ENCODE measurements at places on chromosomes 4 and X.

- no peak for DNase-seq
These were observed 161.8 kb upstream of the MAP3K15 start for GRCh38 chrX:19677121-19677520.

- no peak for DNase-seq
These were observed 34.6 kb downstream of the TET2 start for GRCh38 chr4:105181259-105181658.

GRCh38 chr4:26877961-26878360 lies 17.3 kb downstream of the STIM2 start:
- no peak for DNase-seq

DNA sequence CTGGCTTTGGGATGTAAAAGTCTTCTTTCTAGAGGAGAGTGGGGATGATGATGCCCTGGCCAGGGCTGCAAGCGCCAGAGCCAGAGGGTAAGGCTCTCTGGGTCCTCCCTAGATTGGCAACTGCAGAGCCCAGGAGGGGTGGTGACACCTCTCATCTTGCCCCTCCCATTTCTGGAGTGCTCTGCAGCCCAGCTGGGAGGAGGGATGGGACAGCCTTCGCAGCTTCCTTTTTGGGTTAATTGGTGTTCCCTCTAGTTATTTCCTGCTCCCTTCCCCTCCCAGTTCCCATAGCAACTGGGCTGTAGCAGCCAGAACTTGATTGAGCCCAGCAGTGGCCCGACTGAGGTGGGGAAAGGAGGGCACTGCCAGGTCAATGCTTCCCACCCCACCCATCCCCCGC lies 19.2 kb downstream of the NALF2 start:
- no peak for DNase-seq

GRCh38 chr4:183348136-183348535 lies 25.9 kb upstream of the CLDN24 start:
- no peak for DNase-seq

GRCh38 chr4:121777625-121778024 lies 12.7 kb upstream of the SMIM43 start:
- DNase-seq, result no peak

DNA sequence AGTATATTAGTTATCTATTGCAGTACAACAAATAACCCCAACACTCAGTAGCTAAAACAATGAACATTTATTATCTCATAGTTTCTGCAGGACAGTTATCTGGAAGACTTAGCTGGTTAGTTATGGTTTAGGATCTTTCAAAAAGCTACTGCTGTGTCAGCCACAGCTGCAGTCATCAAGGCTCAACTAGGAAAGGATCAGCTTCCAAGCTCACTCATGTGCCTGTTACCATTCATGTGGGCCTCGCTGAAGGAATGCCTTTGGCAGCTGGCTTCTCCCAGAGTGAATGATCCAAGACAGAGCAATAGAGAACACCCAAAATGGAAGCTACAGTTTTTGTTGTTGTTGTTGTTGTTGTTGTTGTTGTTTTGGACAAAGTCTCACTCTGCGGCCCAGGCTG lies 13.5 kb upstream of the PRSS48 start:
- no peak for DNase-seq

GRCh38 chrX:71420686-71421085 lies 54.5 kb downstream of the TAF1 start:
- DNase-seq, result no peak

GRCh38 chrX:120274958-120275357 lies 24.3 kb downstream of the ZBTB33 start:
- no peak for DNase-seq

- DNase-seq, result no peak
These were observed 36.2 kb upstream of the ATP6AP2 start for GRCh38 chrX:40544343-40545266.

DNA sequence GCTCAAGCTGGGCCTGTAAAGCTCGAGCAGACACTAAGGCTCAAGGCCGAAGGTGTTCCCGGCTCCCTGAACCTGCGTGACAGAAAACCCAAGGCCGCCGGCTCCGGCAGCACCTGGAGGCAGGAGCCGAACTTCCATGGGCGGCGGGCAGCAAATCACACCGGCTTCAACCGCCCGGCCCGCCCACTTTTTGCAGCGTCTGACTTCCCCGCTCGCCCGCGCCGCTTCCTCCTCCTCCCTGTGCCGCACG lies 940 bp upstream of the NSD2 start:
- peak; percentile 69 for DNase-seq

DNA sequence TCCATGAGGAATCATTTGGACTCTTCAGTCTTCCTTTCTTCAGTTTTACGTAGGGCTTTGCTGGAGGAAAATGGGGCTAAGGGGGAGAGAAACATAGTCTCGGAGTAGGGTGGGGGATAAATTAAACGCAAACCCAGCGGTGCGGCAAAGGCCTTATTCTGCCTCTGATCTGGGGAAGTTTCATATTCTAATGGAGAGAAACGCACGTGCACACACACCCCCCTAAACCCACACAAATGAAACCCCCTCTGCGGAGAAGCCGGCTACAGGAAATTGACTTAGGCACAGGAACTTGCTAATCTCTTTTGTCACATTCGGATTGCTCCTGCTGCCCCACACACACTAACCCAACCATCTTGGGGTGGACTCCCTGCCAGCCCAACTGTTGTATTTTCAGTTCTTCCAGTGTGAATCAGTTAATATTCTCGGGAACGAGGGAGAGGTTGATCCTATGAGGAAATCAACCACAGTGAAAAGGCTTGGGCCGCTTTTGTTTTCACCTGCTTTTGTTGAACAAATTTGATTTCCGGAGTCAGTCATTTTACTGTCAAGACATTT lies at the start of gene RHOH:
Gene RHOH, plus strand, starts transcription at position 308 of the 558 bp plus-strand sequence. CDS start 46,356 bp downstream, outside the sequence.
- peak; percentile 56 for DNase-seq

DNA sequence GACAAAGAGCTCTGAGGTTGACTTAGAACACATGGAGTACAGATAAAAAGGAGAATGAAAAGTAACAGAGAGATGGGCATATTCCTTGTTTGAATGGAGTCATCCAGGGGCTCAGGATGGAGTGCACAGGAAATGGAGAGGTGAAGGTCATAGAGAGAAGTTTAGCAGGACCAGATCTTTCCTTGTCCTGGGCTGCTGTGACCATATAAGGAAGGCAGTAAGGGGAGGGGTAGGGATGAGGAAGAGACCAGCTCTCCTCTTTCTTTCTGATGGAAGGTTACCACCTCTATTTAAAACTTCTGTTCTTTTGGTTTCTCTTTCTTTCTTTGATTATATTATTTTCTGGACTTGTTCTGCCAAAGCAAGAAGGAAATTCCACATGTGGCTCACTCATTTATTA lies 27.0 kb downstream of the AR start:
- no peak for DNase-seq

DNA sequence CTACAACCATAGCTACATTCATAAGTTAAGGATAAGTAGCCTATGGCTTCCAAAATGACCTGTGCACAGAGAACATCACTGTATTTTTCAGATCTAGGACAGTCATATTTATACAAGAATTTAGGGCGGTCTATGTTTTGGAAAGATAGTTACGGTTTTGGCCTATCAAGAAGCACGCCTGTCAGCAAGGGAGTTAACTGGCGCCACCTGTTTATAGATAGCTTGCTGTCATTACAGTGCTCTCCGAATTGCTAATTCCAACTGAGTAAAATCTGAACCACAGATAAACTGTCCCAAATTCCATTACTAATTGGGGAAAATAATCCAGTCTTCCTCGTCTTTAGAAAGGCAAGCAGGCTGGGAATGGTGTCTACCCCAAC lies 646 bp downstream of the ABCB7 start:
- DNase-seq, result no peak

GRCh38 chrX:100931925-100932285 lies 3.2 kb upstream of the XKRX start:
- no peak for DNase-seq

- no peak for DNase-seq
These were observed 74.2 kb downstream of the BEND4 start for GRCh38 chr4:42078184-42078801.

- DNase-seq, result no peak
These were observed 5.4 kb downstream of the UGT2B4 start for GRCh38 chr4:69490271-69490670.

- no peak for DNase-seq
These were observed 75.7 kb downstream of the HAUS3 start for GRCh38 chr4:2166253-2166652.

- no peak for DNase-seq
These were observed 26.3 kb downstream of the MGARP start for GRCh38 chr4:139253713-139254112.

DNA sequence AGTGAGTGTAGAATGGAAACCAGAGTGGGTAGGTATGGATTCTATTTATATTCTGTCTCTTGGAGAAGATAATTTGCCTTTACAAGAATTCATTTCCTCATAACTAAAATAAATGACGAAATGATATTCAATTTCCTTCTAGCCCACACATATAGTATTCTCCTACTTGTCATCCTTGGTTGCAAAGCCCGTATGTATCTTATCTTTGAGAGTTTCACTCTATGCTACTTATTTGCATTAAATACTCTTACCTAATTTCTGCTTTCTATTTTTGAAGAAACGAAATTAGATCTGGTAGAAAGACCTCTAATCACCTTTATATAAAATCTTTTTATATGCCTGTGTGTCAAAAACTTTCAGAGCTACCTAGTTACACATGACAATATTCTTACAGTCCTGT lies 457.7 kb downstream of the NKX6-1 start:
- DNase-seq, result no peak

- DNase-seq, result no peak
These were observed 38.7 kb downstream of the SPATA4 start for GRCh38 chr4:176156656-176157055.

- no peak for DNase-seq
These were observed 620.0 kb downstream of the BCOR start for GRCh38 chrX:39477762-39478120.

GRCh38 chrX:103310555-103311398 lies at the start of gene BEX2:
Gene BEX2, minus strand, starts transcription at chrX:103310990. Its CDS starts 1,014 bp downstream, at chrX:103309976.
- peak; percentile 64 for DNase-seq

DNA sequence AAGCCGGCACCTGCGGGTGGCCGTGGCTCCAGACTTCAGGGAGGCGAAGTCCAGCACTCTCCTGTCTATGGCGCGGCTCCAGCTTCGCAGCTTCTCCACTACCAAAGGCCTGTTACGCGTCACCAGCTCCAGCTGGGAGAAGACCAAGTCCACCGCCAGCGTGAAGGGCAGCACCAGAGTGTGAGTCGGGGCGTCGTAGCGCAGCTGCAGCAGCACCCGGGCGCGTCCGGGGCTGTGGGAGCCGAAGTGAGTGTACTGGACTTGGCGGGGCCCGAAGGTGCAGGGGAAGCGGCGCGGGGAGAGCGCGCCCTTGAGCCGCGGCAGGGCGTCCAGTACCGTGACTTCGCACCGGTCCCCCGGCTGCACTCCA lies 444 bp downstream of the FREM3 start:
- DNase-seq, result no peak

DNA sequence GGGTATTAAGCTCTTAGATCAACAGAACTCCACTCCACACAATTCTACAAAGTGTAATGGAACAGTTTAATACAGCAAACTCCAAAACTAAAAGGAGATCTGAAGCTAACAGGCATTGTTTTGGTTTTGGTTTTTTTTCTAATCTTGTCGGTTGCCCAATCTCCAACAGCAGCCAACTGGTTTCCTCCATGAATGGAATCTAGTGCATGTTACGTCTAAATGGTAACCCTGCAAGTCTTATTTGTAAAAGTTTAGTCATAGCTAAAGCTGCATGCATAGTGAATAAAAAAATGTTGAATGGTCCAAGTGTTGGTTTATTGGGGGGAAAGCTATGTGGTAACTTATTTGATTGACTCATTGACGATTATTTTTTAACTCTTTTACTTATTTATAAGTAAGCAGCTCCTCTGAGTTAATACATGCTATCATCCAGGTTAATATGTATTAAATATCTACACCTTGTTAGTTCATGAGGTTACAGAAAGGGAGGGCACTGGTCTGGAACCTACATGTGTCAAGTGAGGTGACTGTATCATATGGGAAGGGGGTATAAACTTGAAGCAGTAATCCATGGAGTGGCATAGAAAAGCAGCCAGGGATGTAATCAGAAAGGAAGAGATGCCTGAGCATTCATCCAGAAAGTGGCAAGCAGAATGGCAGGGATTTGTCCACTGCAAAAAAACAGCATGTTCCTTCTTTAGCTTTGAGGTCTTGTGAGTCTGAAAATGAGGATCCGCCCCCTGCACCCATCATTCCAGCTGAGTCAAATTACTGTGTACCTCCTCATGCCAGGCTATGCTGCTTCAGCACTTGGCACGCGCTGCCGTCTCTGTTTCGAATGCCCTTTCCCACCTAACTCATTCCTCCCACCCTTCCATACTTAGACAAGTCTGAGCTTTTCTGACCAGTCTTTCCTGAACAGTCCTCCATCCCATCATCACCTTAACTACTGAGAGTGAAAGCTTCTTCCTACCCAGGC lies 81.7 kb downstream of the PDGFC start:
- no peak for DNase-seq

- no peak for DNase-seq
These were observed 24.1 kb downstream of the FAM47E start for GRCh38 chr4:76275486-76276124.

GRCh38 chr4:63919636-63920365 lies 489.4 kb downstream of the TECRL start:
- DNase-seq, result no peak

- DNase-seq, result no peak
These were observed 484.5 kb downstream of the IL1RAPL1 start for GRCh38 chrX:29071525-29072320.

GRCh38 chr4:153465615-153466080 lies 512 bp upstream of the TMEM131L start:
- DNase-seq, result no peak

GRCh38 chr4:70838204-70838603 lies 1.5 kb downstream of the GRSF1 start:
- no peak for DNase-seq

DNA sequence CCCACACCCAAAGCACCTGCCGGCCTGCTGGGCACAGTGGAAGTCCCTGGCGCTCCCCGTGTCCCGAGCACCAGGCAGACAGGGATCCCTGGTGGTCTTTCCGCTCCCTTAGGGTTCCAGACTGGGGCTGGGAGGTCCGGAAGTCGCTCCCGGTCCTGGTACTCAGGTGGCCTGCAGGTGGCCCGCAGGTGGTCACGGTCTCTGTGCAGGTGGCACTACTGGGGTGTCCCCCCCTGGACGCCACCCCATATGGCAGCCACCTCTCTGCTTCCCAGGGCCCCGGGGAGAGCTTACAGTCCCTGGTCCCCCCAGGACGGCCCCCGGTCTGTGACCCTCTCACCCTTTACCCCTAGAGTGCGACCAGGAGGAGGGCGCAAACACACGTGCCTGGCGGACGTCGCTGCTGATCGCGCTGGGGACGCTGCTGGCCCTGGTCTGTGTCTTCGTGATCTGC lies 13.6 kb downstream of the SLC25A6 start:
- DNase-seq, result no peak

DNA sequence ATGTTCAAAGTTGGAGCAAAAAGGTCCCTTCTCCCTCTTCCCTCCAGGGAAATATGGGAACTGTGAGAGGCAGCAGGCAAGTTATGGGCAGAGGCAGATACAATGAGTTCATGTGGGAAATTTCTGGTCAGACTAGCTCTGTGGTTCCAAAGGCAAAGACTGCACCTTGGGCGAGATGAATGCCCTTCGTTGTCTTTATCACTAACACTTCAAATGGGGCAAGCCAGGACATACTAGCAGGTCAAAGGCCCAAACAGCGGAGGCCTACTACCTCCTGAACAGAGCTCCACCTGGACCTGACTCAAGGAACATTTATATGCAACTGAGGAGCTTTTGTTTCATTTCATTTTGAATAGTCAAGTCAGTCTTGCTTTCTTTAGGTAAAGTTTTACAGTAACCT lies 29.0 kb downstream of the SRPX2 start:
- DNase-seq, result no peak

- no peak for DNase-seq
These were observed 23.0 kb downstream of the FLNA start for GRCh38 chrX:154351183-154352011.

All from stimulated activated CD8-positive, alpha-beta memory T cell treated with anti-CD3 and anti-CD28 coated beads, Interleukin-4, amount 100 ng/mL, for 1 hour (primary cell).